ENCODE measurements at places on chromosomes 3 and 15.

DNA sequence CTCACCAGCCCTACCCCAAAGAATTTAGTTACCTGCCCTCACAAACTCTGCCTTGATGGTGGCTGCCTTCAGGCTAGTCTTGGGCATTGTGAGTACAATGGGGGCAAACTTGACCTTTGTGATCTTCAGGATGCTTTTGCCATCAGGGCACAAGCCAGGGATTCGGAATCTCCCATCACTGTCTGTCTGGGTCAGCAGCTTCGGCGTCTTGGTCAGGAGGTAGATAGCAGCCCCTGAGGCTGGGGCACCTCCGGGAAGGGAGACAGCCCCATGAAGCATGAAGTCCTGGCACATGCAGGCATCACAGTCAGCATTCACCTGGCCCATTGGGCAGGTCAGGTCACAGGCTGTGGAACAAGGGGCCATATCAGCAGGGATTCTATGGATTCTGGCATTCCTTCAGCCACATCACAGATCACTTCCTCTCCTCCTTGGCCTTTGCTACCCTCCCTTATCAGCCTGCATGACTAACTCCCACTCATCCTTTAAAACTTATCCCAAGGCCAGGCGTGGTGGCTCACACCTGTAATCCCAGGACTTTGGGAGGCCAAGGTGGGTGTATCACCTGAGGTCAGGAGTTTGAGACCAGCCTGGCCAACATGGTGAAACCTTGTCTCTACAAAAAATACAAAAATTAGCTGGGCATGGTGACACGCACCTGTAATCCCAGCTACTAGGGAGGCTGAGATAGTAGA, 6.9 kb downstream of the CILP start:
- no peak for DNase-seq

GRCh38 chr15:36426691-36427090, 152.7 kb upstream of the CDIN1 start:
- DNase-seq, result no peak

DNA sequence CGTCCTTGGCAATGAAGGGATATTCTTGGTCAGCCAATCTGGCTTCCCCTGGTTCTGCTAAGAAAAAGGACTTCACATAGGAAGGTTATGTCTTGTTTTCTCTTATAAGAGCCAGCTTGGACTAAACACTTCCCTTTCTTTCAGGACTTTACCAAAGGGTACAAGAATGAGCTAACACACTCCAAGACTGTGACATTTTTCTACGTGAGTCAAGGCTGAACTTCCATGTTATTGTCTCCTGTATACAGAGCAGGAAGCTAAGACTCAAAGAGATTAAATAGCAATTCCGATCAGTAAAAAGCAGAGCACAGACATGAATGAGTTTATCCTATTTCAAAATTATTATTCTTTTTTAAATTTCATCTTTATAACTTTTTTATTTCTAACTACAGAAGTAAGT, 63.3 kb upstream of the STT3B start:
- no peak for DNase-seq

DNA sequence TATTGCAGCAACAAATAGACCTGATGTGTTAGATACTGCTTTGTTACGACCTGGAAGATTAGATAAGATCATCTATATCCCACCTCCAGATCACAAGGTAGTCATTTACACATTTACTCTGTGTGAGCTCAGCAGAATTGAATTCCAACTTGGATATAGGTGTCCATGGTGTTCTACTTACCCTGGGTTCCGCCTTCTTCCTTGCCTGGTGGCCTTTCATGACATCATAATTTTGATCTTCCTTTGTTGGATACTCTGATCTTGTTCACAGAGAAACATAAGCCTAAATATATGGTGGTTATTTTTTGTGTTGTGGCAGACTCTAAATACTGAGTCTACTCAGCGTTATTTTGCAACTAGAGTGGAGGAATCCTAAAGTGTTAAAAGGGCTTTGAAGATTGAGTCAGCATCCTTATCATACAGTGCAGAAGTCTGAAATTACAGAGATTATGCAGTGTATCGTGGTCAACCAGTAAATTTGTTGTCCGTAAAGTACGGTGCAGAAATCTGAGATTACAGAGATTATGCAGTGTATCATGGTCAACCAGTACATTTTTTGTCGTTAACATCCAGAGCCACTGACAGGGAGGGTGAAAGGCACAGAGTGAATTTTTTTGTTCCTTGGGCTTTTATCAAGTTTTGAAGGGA, 39.1 kb upstream of the GATM start:
- no peak for DNase-seq

- DNase-seq, result no peak
Observed at GRCh38 chr15:41564286-41564959, 5.4 kb downstream of the TYRO3 start.

DNA sequence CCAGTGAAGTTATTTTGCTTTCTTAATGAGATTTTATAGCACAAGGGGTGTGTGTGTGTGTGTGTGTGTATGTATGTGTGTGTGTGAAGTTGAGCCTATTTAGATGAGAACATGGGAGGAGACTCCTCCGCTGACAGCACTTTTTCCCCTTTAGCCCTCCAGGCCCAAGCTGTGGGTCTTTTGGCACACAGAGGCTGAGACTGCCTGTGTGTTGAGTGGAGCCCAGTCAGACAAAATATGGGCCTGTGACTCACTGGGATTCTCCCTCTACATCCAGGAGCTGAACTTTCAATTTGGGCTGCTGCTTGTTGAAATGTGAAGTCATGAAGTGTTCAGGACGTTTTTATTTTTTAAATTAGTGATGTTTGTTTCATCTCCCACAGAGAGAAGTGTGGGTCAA, 108.0 kb downstream of the MFSD1 start:
- DNase-seq, result peak; percentile 49

GRCh38 chr15:86653344-86654197, 573.9 kb downstream of the AGBL1 start:
- DNase-seq, result no peak

DNA sequence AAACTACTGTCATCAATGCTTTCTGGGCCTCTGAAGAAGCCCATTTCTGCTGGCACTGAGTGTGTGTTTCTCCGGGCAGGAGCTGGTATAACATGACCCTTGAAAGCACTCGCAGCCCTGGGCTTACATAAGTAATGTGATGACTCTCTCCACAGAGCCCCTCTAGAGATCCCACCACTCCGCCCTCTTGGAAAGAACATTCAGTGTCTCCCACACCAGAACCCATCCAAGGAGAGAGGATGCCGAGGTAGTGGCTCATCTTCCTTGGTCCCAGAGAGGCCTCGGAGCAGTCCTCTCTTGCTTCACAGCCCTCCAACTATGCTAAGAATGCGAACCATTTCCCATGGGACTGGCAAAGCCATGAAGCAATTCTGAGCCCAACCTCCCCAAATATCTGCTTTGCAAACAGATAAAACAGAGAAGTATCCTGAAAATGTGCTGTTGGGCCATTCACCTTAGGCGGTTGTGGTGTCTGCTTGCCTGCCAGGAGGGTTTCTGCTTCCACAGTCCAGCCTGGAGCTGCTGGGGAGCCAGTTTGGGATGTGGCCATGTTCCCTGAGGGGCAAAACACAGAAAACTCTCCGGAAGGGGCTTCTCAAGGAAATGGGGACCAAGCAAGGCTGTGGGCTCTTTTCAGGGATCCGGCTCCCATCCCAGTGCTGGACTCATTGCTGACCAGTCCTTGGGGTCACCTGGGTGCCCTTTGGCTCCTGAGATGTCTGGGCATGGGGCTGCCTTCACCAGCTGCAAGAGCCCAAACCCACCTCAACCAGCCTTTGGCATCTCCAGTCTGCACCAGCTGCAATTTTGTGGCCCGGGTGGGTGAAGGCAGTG, 47.3 kb downstream of the AMOTL2 start:
- DNase-seq, result peak; percentile 97

GRCh38 chr15:81780966-81781365, 264.9 kb downstream of the MEX3B start:
- no peak for DNase-seq

DNA sequence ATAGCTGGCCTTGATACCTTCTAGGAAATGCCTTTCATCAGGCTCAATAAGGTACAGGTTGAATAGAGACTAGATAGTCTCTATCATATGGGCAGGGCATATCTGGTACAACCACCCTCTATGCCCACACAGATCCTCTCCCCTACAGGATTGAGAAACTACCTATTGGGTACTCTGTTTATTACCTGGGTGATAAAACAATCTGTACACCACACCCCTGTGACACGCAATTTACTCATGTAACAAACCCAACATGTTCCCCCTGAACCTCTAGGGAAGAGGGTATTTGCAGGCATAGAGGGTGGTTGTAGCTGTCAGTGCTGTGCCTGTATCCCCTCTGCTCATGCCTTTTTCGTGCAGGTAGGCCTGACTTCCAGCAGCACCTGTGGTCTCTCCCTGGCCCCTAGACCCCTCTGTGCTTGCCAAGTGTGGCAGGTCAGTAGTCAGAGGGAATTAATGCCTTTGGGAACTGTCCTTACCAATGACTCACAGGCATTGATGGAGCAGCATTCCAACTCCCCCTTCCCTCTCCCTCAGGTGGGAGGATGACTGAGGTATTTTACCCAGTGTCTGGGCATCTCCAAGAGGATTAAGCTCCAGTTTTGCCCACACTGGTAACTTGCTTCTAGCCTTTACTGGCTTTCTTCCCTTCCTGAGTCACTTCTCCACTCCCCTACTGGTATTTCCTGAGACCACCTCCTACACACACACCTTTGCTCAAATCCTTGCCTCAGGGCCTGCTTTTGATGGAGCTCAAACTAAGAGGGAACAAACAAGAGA, 18.3 kb downstream of the CLSTN2 start:
- DNase-seq, result peak; percentile 91

DNA sequence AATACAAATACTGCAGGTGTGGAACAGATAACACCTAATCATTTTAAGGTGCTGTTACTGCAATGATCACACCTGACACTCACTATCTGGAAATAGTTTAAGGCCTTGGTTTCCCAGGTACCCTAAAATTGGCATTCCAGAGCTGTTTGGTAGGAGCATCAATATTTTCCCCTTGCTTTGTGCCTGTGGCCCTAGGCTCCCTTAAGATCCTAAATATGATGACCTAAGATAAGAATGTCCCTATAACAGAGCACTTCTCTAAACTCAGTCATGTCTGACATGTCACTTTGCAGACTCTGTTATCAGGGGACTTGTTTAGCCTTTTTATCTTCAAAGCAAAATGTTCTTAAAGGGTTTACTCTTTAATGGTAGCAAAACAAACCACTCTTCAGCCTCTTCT, 115.9 kb upstream of the STRIT1 start:
- no peak for DNase-seq

GRCh38 chr15:41839781-41840491, 1.3 kb downstream of the PLA2G4B start:
- no peak for DNase-seq

- no peak for DNase-seq
Observed at GRCh38 chr3:86914670-86915069, 76.3 kb downstream of the VGLL3 start.

- peak; percentile 58 for DNase-seq
Observed at GRCh38 chr3:138351151-138351550, 2.8 kb downstream of the MRAS start.

All from foreskin keratinocyte (primary cell).